Testis (tissue), 5 donors: ENCODE measurements at places on chromosomes 1 and 21.

DNA sequence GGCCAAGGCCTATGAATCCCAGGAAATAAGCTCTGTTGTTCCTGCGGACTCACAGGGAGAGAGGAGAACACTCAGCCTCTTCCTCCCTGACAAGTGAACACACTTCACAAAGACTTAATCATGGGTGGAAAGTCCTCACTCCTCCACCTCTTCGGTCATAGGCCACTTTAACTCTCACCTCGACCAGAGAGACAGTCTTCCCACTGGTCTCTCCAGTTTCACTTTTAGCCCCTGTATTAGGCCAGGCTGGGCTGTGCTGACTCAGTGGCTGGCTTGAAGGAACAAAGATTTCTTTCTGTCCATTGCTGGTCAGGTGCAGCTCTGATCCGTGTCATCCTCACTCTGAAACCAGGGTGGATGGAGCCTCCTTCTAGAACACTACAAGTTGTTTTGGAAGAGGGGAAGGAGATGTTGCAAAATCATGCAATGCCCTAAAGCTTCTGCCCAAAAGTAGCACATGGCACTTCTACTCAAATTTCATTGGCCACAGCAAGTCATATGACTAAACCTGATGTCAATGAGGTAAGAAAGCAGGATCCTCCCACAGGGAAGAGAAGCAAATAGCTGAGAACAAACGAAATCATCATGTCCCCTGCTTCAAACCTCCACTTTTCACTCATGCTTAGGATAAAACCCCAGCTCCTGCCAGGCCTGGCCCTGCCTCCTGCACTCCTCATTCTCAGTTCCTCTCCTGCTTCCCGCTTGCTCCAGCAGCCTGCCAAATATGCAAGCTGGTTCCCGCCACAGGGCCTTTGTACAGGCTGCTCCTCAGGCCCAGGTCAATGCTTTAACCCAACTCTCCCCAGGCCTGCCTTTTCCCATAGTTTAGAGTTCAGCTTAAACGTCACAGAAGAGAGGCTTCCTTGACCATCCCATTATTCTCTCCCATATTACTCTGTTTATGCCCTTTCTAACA lies 150.5 kb upstream of the RUNX3 start:
- DNase-seq: no peak

DNA sequence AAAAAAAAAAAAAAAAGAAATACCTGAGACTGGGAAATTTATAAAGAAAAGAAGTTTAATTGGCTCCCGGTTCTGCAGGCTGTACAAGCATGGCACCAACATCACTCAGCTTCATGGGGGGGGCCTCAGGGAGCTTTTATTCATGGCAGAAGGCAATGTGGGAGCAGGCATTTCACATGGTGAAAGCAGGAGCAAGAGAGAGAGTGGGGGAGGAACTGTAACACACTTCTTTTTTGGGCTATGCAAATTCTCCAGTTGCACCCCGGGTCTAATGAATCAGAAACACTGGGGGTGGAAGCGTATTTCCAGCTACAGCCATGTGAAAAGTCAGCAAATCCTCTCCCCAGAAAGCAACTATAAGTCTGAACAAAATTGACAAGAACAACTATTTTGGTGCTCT lies 11.8 kb upstream of the SOD1 start:
- DNase-seq: no peak

GRCh38 chr1:212498283-212499040 lies 65.7 kb downstream of the NENF start:
- DNase-seq: no peak

GRCh38 chr1:205286335-205286950 lies 35.1 kb downstream of the NUAK2 start:
- no peak for DNase-seq

DNA sequence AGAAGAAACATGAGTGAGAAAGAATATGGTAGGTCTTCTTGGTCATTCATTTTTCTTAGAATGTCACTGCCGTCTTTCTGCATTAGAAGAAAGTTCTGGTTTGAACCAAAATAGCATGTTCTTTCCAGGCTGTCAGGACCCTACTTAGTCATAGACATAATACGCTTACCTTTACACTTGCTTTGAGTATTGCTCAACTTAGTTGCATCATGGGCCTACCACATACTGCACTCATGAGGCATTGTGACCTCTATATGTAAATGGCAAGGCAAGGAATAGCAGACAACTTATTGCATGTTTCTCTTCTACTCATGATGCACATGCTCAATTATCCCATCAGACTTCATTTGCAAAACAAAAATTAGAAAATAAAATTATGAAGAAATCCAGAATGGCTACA lies 415.0 kb downstream of the HLX start:
- no peak for DNase-seq

DNA sequence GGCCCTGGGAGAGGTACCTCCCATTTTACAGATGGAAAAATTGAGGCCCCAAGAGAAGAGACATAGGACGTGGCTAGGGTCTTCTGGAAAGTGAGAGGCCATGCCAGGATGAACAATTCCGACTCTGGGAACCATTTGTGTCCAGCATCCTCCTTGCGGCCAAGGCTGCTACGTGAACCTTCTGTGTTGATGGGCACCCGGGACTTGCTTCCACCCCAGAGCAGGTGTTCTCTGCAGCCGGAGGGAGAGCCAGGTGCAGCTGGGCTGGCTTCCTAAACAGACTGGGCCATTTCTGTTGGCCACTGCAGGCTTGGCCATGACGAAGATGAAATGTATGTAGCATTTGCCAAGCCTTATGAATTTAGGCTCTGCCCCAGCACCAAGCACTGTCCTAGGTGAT lies 118.9 kb downstream of the PRDM2 start:
- peak; percentile 6 for DNase-seq

- DNase-seq: no peak
Measured at GRCh38 chr1:64320470-64320869, 117.0 kb downstream of the UBE2U start.

GRCh38 chr1:33762962-33763361 lies 100.9 kb upstream of the HMGB4 start:
- DNase-seq: no peak

DNA sequence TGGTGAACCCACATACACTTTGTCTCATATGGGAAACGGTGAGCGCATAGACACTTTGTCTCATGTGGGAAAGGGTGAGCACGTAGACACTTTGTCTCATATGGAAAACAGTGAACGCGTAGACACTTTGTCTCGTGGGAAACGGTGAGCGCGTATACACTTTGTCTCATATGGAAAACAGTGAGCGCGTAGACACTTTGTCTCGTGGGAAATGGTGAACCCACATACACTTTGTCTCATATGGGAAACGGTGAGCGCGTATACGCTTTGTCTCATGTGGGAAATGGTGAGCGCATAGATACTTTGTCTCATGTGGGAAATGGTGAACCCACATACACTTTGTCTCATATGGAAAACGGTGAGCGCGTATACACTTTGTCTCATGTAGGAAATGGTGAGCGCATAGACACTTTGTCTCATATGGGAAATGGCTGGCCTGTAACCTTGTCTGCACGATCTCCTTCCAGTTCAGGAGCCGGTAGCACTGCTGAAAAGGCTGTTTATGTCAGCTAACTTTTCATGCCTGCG lies 50.7 kb upstream of the TRAPPC10 start:
- DNase-seq: peak; percentile 23

- DNase-seq: peak; percentile 30
Measured at GRCh38 chr1:110434946-110435345, 16.0 kb upstream of the PROK1 start.

DNA sequence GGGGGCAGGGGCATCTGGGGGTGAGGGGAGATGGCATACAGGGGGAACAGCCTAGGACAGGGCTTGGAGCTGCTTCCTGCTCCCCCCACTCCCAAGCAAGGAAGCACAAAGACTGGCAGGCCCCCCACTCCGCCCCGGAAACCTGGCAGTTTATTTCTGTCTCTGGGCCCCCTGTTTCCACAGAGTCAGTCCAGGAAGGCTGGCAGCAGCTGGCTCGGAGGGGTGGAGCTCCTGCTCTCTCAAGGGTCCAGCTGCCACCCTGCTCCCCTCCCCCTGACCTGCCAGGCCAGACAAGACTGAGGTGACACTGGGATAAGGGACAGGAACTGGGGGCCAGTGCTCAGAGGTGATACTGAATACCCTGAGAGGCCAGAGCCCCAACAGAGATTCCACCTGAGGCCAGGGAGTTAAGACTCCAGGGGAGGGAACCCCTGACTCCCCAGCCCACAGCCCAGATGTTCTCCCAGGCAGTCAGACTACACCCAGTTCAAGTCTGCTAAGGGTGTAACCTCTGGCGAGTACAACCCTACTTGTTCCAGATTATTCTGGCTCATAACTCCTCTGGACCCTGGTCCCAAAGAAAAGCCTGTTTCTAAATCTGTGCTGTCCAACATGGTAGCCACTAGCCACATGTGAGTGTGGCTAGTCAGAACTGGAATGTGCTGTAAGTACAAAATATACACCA lies 26.3 kb downstream of the AHDC1 start:
- DNase-seq: no peak

GRCh38 chr1:205272536-205272935 lies 44.8 kb downstream of the TMCC2 start:
- no peak for DNase-seq

GRCh38 chr1:166698771-166699170 lies 140.5 kb upstream of the POGK start:
- DNase-seq: no peak

- no peak for DNase-seq
Measured at GRCh38 chr1:67788238-67788790, 45.0 kb downstream of the GNG12 start.
